ENCODE measurements at places on chromosomes 6 and 20.

DNA sequence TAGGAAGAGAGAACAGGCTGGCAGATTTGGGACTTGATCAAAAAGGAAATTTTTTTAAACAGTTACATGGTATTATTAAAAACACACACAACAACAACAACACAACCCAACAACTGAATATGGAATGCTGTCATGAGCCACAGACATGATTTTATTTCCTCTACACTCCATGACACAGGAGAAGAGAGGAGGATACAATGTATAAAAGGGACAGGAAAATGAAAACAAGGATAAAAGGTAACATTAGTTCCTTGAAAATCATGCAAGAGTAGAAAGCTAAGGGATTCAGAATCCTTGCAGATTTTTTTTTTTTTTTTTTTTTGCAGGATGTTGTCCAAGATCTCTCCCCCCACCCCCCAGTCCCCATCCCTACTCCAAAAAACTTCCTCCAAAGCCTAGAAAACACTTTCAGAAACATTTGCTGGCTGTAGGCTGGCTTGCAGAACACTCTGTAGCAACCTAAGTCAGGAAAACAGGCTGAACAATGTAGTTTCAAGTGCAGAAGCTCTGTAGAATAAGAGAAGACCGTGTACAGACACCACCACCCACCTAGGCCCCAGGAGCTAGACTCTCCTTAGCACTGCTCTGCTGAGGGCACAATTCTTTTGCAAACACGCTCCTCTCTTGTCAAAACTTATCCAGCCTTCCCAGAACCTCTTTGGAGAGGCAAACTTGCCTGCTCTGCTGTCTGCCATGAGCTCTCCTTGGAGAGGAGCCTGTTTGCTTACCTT is 845 bp downstream of the ZMYND8 start:
- DNase-seq, result no peak

DNA sequence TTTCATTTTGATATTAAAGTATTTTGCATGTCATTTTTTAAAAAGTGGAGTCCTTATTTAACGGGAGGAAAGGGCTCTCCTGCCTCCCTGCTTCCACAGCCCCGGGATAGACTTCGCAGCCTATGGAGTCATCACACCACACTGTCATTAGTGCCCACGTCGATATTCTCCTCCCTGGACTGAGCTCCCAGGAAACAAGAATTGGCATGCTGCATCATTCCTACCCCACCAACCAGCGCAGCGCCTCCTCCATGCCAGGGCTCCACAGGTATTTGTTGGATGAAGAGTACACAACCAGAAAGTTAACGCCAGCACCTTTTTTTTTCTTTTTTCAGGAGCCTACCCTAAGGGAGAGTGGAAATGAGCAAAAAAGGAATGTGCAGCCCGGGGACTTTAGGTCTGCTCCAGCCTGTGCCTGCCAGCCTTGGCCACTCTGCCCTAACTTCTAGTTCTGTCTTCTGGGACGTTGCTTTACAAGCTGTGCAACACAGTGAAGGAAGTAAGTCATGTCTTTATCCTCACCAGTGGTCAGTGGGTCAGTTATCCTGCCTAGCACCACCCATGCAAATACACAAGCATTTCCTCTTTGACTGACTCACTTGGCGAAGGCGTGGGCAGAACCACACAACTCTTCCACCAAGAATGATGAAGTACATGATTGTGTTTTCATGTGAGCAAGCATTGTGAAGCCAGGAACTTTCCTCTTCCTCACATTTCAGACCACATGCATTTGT is 180.7 kb upstream of the UST start:
- DNase-seq, result no peak

DNA sequence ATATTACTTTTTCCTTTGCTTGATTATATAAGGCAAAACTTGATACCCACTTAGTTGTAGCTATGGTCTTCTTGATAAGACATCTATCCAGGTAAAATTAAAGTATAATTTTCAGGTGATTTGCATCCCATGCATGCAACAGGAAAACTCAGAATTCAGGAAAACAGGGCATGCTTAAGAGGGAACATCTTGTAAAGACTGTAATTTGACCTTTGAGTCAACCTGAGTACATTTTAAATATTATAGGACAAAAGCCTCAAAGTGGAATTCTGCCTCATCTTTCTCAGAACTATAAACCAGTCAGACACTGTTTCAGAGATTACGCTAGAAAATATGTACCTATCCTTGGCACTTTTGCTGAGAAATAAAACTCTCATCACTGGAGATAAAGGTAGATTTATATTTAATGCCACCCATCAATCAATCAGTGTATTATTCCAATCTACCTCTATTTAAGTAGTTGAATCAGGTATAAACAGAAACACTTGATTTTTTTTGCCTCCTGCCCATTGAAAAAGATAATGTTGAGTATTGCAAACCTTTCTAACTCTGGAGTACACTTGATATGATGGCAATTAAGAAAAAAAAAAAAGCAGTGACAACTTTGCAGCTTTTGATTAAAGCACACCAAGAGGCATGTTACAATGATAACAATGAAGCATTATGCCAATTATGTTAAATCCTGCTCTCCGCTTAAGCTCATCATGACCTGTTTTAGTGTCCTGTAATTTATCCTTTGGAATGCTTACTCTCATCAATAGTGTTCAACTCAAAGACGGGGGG is 2.8 kb downstream of the CITED2 start:
- DNase-seq, result no peak

DNA sequence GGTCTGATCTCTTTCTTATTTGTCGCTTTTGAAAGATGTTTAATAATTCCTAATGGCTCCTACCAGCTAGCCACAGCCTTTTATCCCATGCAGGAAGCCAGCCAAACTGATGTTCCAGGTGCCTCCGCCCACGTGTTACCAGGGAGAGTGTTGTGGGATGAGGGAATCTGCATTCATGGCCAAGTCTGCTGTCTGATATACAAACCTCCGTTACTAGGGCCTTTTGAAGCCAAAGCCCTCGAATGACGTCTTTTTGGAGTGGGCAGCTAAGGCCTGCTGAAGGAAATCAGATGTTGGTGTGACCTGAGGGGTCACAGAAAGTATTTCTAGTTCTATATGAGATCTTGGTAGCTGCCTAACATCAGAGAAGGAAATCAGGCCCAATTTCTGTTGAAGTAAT is 21.3 kb downstream of the STK35 start:
- DNase-seq, result no peak

DNA sequence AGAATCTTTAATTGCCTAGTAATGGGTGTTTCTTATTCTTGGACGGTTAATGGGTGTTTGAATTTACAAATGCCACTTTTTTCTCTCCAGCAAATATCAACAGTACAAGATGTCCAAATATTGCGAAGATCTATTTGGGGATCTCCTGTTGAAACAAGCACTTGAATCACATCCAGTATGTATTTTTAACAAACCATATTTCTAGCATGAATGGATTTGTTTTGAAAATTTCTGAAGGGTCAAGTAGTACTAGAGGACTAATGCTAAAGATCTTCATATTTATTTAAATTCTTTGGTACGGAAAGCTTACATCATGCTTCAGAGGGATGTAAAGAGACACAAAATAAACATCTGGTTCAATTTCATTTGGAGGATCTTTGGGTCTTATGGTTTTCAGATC is 123.9 kb upstream of the LAMP5 start:
- no peak for DNase-seq

- no peak for DNase-seq
These were observed 251.0 kb upstream of the TCF21 start for GRCh38 chr6:133637874-133638273.

DNA sequence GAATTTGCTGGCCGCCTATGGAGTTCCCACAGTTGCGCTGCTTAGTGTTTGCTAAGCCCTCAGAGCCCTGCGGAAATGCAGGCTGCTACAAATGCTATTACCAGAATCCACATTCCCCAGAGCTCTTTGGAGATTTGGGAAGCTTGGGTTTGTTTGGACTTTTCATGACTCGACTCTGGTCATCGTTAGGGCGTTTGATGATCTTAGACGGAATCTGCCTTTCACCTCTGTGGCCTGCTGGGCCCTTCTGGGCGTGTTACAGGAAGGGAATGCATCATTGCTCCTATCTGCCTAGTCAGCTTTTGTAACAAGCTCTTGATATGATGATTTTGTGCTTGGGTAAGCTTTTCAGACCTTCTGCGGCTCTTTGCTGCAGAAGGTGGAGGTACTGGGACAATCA is 50.8 kb downstream of the EYA2 start:
- no peak for DNase-seq

GRCh38 chr20:23320317-23320716 is 30.3 kb upstream of the NXT1 start:
- no peak for DNase-seq

GRCh38 chr6:32815115-32815514 is 1.7 kb downstream of the HLA-DOB start:
- DNase-seq, result no peak

- DNase-seq, result no peak
These were observed 18.0 kb upstream of the DSE start for GRCh38 chr6:116352515-116353471.

DNA sequence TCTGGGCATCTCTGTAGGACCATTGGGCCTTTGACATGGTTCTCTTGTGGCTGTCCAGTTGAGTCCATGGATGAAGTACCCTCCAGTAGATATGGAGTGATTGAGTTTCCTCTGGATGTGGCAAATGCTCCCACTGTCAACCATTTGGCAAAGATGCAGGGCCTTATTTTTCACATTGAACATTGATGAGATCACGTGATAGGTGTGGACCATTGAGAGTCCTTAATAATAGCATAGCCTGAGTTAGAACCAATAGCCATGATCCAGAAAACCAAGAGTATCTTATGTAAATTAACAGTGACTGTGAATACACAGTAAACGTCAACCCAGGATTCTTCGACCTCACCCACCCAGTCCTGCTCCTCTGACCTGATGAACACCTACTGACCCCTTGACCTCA is 3.0 kb upstream of the PERP start:
- no peak for DNase-seq

GRCh38 chr20:34074101-34074760 is 37.8 kb downstream of the EIF2S2 start:
- DNase-seq, result no peak

- no peak for DNase-seq
These were observed 2.7 kb downstream of the EYA4 start for GRCh38 chr6:133243723-133244305.

- DNase-seq, result no peak
These were observed 9.4 kb downstream of the TREML2 start for GRCh38 chr6:41191569-41191968.

DNA sequence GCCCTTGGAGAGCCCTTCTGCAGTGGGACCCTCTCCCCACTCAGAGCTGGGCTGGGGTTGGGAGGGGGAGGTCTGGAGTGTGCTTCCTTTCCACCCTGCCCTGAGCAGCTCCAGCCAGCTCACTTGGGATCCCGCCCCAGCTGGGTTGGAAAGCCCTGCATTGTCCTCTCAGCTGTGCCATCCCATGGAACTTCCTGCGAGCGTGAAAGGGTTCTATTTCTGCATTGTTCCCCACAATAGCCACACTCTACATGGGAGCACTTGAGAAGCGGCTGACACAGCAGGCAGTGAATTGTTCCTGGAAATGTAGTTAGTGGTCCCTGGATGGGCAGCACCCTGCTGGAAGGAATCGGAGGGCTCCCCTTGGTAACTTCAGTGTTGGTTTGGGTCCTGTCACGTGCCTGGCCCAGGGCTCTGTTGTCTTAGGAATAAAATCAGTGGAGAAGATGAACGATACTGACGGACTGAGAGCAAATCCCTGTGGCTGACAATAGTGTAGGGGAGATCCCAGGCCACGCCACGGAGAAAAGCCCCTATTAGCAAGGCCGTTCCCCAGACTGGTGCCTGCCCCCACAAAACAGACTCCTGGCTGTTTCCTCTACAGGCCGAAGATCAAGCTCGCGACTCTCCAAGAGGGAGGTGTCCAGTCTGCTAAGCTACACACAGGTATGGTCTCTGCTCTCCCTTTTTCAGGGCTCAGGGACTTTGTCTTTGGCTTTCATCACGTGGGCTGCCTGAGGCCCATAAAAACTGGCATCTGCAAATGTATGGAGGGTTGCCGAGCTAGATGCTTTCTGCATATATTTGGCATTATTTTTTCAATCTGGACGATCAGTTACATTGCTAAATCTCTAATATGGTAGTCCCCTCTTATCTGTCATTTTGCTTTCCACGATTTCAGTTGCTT is 18.8 kb downstream of the DNMT3B start:
- DNase-seq, result no peak

GRCh38 chr6:157893238-157893637 is 70.2 kb downstream of the SNX9 start:
- peak; percentile 47 for DNase-seq

GRCh38 chr6:9131201-9131600 is 695.9 kb upstream of the SLC35B3 start:
- no peak for DNase-seq

DNA sequence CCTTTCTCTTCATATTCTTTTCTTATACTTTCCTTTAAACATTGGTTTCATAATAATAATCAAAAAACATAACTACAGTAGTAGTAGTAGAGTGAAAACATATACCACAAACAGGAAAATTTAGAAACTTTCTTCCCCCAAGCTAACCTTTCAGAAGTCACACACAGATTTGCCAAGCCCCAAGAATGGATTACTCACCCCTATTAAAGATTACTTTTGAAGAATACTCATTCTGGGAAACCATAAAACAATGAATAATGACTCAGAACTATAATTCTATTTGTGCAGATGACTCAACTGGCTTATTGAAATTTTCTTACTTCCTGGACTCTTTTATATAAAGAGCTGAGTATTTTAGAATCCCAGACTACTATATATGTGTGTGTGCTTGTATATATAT is 119.4 kb upstream of the GJE1 start:
- DNase-seq, result no peak

GRCh38 chr6:4864519-4864918 is 88.3 kb downstream of the CDYL start:
- DNase-seq, result no peak

DNA sequence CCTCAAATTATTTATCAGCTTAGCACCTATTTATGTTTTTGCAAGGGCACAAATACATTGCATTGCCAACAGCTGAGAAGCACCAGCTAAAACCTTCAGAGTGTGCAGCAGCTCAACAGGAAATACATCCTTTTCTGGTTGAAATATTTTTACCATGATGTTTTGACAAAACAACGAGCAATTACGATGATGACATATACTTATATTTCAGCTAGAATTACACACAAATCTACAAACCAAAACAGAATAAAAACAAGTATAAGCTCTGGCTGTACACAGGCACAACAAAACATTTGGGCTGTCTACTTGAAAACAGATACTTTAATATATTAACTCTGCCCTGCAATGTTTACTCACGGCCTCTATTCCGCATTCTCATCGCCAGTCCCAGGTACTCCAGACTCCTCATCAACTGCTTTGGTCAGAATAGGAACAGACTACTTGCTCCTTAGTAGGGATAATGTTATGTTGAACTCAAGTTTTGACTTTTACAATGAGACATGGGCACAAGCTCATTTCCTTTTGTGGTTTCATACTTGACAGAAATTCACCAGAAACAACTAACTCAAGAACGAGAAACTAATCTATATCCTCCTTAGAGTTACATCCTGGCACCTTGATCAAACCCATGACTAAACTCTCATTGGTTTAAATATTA is 377.6 kb downstream of the ESR1 start:
- no peak for DNase-seq

DNA sequence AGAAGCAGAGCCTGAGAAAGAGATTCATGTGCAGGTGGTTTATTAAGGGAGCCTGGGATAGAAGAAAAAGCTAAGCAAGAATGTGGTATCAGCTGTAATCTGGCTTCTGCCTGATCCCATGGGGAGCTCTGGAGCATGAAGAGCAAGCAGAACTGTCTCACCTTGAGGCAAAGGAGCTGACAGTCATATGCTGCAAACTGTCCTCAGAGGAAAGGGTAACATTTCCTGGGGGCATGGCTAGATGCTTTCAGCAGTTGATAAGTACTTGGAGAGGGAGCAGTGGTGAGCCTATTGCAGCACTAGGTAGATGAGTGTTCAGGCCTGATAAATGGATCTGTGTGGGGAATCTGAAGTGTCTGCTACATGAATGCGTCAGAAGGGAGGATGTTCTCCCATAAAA is 621.5 kb upstream of the BTBD3 start:
- DNase-seq, result no peak
